ENCODE measurements at places on chromosomes 4 and X. TPM values are rescaled to one million over a fixed set of nuclear protein-coding genes. Genes with fewer than 3 reads are reported as not detected.
A peak's percentile ranks its signal among the peaks of the same experiment; 100 is the strongest.

The PAGE4 gene
- not detected for total RNA-seq

The GPAT3 gene
- total RNA-seq = 27.7 TPM

The MTTP gene
- 0.15 TPM for total RNA-seq

DNA sequence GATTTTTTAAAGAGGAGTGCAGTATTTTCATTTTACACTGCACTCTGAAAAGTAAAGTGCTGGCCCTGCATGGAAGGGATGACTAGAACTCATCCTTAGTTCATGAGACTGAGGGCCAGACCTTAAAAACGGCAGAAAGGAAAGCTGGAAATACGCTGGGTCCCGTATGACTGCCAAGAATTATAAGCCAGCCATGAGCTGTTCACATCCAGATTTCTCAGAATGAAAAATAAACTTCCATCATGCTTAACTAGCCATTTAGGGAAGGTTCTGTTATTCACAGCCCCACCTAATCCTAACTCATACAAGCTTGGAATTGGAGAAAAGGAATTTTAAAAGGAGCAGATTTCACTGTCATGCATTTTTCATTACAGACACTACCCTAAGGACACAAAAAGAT is 894.4 kb downstream of the FAT4 start:
- DNase-seq = no peak

- DNase-seq = no peak
These were observed 65.6 kb downstream of the POLR2B start for GRCh38 chr4:57044279-57044678.

DNA sequence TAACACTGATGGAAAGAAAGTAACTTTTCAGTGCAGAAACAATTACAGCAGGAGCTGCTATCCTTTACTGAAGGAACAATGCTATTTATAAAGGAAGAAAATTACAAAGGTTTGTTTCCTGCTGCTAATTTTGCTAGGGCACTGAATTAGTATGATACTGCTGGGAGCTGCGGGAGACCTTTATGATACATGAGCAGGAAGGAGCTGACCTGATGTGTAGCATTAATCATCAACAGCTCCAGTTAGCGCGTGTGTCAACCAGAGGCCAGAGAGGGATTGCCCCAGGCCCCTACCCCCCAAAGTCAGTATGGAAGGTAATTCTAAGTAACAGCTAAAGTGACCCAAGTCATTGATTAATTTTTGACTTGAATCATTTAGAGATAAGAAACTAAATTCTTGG is 728.9 kb downstream of the PCDH18 start:
- DNase-seq = no peak

DNA sequence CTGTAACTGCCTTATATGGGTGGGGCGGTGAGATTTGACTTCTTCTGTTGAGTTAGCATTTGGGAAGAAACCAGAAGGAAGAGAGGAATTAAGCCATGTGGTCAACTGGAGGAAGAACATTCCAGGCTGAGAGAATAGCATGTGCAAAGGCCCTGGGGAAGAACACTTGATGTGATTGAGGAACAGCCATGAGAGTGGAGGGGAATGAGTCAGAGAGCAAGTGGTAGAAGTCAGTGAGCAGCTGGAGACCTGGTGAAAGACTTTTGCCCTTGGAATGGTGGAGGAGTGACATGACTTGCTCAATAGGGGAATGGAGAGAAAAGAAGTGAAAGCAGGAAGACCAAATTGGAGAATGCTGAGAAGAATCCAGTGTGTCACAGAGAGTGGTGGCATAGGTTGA is 327.8 kb upstream of the HAND2 start:
- no peak for DNase-seq

DNA sequence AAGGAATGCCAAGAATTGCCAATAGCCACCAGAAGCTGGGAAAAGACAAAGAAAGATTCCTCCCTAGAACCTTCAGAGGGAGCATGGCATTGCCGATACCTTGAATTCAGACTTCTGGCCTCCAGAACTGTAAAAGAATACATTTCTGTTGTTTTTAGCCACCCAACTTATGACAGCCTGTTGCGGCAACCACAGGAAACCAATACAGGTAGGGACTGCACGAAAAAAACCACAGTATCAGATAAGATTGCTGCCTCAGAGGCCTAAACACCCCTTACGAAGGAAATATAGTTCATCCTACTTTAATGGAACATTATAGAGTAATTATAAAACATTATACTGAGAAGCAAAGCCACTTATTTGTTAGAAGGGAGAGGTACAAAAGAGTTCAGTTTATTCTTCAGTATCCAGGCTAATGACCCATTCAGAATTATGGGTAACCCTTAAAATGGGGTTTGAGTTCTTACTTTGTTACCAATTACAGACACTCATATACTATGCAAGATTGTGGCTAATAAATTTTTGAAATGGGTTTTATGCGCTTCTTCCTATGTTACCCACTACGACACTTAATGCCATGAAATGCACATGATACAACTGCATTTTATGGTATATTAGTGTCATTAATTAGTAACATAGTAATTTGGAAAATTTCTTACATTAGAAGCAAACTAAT is 37.4 kb upstream of the SMIM10L2A start:
- peak; percentile 64 for DNase-seq

- DNase-seq = peak; percentile 13
These were observed 134.3 kb downstream of the AMELX start for GRCh38 chrX:11427453-11428071.
